ENCODE measurements at places on chromosomes 13 and 19.
A peak's percentile ranks its signal among the peaks of the same experiment; 100 is the strongest.

- DNase-seq = no peak
Observed at GRCh38 chr19:35120492-35120891, 4.9 kb downstream of the FXYD3 start.

- peak; percentile 70 for DNase-seq
Observed at GRCh38 chr19:55640577-55641425, at the start of gene ZNF580. Gene ZNF580, plus strand, starts transcription at chr19:55641002. Its CDS starts 1,507 bp downstream, at chr19:55642509.

DNA sequence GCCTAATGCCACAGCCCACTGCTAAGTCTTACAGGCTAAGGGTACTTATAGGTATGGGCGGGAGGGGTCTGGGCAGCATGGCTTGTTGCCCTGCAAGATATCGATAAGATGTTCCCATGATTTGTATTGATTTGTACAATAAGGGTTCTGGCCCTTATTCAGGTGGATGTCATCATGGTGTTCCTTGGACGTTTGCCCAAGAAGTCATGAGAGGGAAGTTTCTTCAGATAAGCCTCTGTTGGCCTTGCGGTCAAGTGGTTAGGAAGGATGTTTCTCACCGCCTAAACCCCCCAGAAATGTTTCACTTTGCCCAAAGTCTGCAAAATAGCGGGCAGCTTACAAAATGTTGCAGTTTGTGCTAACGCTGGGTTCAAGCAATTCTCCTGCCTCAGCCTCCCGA is 7.3 kb downstream of the PARP4 start:
- no peak for DNase-seq

- no peak for DNase-seq
Observed at GRCh38 chr13:80877209-80877943, 536.5 kb upstream of the SPRY2 start.

DNA sequence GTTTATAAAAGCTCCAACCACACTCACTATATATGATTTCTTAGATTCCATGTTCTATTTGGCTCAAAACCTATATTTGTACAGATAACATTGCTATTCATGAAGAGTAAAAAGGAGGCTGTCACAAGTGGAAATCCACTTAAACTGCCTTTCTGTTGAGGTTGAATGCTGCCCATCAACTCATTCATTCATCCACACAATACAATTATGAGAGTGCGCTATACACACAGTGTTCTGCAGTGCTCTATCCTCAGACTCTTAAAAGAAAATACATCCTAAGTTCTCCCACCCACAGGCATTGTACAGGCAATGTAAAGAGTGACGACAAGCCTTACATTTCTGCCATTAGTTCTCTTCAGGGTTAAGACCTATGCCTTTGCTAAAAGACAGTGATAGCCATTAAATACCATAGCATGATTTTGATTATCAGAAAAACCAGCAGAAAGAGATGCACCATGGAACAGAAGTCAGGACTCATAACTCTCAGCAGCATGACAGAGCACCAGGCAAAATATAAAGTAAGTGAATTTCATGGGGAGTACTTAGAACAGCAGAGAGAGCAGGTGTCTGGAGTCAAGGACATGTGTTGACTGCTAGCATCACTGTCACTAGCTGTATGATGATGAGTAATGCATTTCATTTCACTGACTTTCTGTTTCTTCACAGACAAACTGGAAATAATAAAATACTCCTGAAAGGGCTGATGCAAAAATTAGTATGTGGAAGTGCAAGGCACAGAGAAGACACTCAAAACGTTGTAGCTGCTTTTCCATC is 218.0 kb downstream of the RBM26 start:
- no peak for DNase-seq

- no peak for DNase-seq
Observed at GRCh38 chr13:100254002-100254401, 165.1 kb downstream of the PCCA start.

- DNase-seq = no peak
Observed at GRCh38 chr13:30164146-30164545, 143.2 kb downstream of the KATNAL1 start.

GRCh38 chr13:98769736-98770135 is 17.3 kb upstream of the SLC15A1 start:
- DNase-seq = no peak

DNA sequence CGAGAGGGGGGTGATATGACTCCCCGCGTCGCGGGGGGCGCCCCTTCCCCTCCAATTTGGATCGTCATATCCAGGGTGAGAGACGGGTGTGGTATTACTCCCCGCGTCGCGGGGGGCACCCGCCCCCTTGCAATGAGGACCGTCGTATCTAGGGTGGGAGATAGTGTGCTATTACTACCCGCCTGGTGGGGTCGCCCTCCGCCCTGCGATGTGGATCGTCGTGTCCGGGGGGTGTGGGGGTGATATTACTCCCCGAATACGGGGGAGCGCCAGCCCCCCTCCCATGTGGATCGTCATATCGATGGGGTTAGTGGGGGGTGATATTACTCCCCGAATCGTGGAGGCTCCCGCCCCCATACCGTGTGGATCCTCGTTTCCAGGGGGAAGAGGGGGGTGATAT is 29.2 kb upstream of the RGCC start:
- DNase-seq = no peak

DNA sequence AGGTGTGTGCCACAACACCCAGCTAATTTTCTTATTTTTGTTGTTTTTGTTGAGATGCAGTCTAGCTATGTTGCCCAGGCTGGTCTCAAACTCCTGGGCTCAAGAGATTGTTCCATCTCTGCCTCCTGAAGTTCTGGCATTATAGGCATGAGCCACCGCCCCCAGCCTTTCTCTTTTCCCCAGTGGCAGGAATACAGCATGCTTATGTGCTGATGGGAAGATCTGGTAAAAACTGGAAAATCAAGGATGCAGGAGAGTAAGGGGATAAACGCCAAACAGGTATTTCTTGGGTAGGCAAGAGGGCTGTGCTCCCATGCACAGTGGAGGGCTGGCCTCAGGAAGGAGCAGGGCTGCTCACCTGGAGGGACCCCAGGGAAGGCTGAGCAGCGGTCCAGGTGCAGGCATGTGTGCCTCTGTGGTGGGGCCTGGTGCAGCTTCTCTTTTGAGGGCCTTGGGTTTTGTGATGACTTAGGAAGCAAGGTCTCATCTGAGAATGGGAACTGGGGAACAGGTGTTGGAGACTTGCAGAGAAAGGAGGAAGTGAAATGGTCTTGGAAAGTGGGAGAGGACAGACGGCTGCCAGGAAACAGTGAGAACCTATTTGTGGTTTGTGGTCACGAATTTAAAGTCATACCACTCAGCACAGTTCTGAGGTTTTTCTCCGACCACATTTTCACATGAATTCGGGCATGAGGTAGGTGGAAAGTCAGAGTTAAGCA is 106.5 kb downstream of the TEX26 start:
- peak; percentile 57 for DNase-seq

GRCh38 chr13:74101436-74101835 is 32.8 kb downstream of the KLF12 start:
- no peak for DNase-seq

- no peak for DNase-seq
Observed at GRCh38 chr19:8446061-8446709, 1.4 kb downstream of the HNRNPM start.

DNA sequence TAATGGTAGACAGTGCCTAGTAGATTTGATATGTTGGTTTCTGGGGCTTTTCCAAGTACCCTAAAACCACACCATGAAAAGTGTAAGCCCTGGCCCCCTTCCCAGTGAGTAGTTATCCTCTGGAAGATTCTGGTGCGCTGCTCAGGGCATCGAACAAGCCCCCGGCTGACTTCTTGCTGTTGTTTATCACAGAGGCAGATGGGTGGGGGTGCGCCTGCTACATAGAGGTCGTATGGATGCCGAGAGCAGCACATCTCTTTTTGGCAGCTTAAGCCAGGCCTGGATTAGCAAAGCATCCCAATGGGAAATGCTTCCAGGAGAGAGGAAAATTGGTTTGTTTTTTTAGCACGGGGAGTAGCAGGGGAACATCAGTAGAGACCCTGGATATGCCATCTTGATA is 26.3 kb upstream of the SPATA13 start:
- DNase-seq = no peak

DNA sequence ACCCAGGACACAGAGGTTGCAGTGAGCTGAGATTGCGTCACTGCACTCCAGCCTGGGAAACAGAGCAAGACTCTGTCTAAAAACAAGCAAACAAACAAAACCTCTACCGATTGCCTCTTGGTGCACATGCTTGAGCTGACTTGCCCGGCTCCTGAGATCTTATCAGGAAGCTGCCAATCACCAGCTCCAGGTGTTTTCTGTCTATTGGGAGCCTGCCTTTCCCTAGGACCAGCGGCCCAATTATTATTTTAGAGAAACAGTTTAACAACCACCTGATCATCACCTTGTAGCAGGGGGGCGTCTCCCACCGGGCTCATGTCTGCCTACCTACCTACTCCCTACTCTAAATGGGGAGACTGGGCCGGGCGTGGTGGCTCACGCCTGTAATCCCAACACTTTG is 10.8 kb downstream of the CLEC4M start:
- no peak for DNase-seq

GRCh38 chr13:49238621-49239020 is 9.1 kb upstream of the CDADC1 start:
- DNase-seq = no peak

GRCh38 chr19:53875602-53876325 is 6.2 kb upstream of the PRKCG start:
- DNase-seq = no peak

GRCh38 chr19:10009714-10010224 is 535 bp downstream of the COL5A3 start:
- no peak for DNase-seq

GRCh38 chr19:18883526-18884304 is 12.2 kb downstream of the CERS1 start:
- DNase-seq = no peak

- no peak for DNase-seq
Observed at GRCh38 chr13:80339563-80339911, 1.4 kb downstream of the SPRY2 start.

DNA sequence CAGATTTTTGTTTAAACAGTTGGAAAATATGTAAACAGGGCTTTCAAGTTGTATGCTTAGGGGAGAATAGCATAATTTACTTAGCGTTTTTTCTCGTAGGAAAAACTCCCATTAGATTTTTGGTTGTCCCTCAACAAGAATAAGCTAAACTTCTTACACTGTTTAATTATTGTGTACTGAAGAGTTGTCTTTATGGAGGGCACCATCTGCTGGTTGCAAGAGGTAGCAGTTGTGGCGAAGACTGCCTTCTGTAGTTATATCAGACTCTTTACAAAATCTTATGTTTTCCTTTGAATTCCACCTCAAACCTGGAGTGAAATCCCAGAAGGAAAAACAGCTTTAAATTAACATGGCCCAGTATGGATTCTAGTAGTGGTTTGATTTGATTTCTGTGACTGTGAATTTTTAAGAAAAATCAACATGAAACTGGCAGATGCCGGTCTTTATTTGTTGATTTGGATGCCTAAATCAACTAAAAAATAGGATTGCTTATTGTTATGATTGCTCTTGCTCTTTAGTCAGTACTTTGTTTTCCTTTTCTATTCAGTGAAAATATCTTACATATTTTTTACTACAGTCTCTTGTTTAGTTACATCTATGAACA is 53.4 kb downstream of the PDS5B start:
- DNase-seq = no peak

DNA sequence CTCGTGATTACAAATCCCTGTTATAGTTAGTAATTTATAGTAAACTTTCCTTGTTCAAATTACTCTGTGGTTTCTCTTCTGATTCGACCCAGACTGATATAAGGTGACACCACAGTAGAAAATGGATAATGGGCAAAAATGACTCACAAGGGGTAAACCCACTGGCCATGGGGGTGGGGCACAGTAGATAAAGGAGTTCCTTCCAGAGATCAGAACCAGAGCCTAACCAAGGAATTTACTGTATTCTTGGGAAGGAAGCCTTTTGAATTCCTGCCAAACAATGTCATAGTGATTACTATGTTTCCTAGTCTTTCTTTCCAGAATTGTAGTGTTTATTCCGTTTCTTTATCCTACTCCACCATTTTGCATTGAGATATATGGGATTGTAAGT is 21.9 kb downstream of the MIR17HG start:
- no peak for DNase-seq

DNA sequence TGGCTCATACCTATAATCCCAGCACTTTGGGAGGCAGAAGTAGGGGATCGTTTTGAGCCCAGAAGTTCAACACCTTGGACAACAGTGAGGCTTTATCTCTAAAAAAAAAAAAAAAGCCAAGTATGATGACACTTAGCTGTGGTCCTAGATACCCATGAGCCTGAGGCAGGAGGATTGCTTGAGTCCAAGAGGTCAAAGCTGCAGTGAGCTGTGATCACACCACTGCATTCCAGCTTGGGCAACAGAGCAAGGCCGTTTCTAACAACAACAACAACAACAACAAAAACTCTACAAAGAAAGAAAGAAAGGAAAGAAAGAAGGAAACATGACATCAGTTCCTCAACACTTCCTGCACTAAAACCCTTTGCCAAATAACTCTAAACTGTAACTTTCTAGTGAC is 265.1 kb upstream of the DACH1 start:
- no peak for DNase-seq

DNA sequence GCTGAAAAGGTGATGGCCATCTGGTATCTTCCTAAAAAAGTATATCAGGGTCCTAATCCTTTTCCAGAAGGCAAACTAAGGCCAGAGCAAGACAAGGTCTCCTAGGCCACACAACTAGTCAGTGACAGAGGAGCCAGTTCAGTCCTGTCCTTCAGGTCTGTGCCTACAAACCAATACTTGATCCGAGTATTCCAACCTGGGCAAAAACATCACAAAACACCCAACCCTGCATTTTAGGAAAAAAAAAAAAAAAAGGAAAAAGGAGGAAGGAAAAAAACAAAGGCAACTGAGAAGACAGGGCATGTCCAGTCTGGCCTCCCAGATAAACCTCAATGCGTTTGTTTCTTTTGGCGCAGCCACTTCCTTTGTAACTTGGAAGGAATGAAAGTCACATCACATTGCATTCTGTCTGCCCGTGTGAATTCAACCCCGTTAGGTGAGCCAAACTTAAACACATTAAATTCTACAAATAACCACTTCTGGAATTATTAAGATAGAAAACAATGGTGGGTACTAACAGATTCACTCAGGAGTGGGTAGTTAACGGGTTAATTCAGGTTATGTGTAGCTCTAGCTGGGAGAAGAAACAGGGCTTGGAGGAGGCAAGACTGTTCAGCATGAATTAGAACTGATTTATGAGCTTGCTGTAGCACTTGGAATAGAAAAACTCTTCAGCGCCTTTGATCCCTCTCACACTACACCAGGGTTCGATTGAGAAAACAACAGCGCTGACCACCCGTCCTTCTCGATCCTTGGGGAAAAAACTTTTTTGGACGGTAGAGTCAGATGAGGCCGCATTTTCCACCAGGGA is 43.0 kb upstream of the HNRNPA1L2 start:
- no peak for DNase-seq

GRCh38 chr13:114081761-114082681 is 50.4 kb downstream of the RASA3 start:
- no peak for DNase-seq

DNA sequence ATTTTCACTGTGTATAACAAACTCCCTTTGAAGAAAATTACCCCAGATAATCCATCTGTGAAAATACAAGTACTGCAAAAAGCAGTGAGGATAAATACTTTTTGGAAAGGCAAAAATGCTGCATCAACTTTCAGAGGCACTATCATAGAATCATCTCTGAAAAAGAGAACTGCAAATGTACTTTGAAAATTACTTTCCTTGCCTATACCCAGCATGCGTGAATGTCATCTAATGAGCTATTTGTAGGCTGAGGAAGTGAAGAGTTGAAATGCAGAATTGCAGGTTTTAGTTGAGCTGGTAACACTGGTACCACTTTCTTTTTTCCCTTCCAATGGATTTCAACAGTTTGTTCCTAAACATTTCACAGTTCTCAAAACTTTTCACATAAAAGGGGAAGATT is 196.7 kb downstream of the TBC1D4 start:
- no peak for DNase-seq
